ACHN (cell line): ENCODE measurements at places on chromosomes 12 and 14.

- no peak for DNase-seq
These were observed 345.2 kb downstream of the BCL11B start for GRCh38 chr14:98926801-98927200.

DNA sequence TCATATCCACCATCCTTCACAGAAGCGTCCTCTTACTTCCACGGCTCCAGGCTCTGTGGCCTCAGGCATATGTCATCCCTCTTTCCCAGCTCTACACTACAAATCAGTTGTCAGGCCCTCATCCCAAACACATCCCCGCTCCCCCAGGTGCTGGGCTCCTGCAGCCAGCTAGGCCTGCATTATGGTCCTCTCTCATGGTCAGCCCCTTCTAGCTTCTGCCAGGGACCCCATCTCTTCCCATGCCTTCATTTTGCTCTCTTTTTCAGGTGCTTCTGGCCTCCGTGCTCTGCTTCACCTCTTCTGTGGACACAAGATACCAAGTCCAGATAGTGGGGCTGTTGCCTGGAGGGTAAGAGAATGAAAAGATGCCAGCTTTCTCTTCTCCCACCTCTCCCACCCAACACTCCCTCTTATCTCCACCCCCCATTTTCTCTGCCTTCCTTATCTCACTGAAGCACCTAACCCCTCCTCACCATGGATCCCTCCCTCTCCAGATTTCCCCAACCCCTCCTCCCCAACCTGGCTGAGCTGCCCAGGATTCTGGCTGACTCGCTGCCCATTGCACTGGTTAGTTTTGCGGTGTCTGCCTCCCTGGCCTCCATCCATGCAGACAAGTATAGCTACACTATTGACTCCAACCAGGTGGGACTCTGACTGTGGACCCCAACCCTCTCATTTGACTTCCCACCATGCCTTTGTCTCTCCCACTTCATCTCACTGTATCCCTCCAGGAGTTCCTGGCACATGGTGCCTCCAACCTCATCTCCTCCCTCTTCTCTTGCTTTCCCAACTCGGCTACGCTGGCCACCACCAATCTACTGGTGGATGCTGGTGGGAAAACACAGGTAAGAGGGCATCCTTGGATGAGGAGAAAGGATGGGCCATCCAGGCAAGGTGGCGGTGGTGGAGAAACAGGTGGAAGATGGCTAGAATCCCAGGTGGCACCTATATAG is 10.4 kb downstream of the B4GALNT1 start:
- DNase-seq: no peak

GRCh38 chr14:30803185-30803584 is 71.2 kb upstream of the COCH start:
- no peak for DNase-seq

DNA sequence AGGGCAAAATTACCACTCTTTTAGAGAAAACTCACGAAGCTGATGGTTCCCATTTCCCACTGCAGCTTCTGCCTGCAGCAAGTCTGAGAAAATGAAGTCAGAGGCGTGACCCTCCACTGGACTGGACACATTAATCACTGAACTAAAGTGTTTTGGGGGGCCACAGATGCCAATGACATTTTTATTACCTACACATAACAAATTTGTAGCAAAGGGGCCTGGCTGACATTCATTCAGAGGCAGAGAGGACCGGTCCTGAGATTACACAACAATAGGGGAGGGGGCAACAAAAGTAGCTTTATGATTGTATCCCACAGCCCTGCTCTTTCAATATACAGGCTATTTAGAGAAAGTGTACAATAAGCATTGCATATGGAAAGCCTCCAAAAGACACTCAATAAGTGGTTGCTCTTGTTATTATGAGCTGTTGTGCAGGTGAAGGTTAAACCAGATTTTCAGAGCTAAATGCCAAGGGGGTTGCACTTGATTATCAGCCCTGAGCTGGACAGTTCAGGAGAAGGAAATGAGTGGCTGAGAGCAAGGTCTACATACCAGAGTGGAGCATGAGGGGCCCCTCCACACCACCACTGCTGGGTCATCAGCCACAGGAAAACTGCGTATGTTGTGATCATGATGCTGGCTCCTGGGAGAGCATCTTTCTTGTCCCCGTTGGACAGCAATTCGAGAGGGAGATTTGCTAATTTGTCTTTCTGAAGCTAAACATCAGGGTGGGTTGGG is 41.5 kb upstream of the CCDC60 start:
- no peak for DNase-seq

- no peak for DNase-seq
These were observed 209.1 kb downstream of the NUBPL start for GRCh38 chr14:31770271-31770670.

- DNase-seq: no peak
These were observed 659.3 kb downstream of the VRK1 start for GRCh38 chr14:97456462-97456861.

DNA sequence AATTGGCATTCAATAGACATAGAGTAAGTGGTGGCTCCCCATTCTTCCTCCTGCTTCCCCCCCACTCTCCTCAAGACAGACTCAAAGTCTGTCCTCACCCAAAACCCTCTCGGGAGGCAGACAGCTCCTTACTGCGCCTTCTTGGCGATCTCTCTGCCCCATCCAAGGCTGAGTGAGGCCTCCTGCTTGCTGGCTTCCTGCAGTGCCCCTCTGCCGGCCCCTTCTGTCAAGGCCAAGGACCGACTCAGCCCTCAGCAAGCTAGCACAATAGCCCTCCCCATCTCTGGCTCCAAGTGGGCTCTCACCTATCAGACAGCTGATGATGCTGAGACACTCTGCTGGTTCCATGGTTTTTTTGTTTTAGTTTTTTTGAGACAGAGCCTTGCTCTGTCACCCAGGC is 62.5 kb upstream of the DLK1 start:
- DNase-seq: no peak
